ENCODE measurements at places on chromosomes 7 and 10.
A peak's percentile ranks its signal among the peaks of the same experiment; 100 is the strongest.

DNA sequence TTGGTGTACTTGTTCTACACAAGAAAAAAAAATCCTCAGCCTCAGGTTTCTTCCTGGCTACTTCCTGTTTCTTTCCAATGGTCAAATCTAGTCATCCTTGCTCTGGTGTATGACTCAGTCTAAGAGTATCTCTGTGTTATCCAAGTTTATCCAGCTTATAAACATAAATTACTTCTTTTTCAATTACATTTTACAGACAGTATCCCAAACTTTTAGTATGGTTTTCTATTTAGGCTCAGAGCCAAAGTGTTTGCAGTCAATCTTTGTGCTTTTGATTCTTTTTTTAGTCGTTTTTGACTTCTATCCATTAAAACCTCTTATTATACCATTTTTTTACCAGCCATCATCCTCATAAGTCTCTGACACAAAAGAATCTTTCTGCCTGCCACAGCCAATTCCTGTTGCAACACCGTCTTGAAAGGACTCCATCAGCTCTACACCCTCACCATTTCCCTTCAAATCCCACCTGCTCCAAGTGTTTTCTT is 294.6 kb downstream of the PTEN start:
- no peak for DNase-seq

GRCh38 chr7:90242369-90243168 is 2.4 kb upstream of the CFAP69 start:
- DNase-seq: peak; percentile 66

GRCh38 chr7:17109020-17109419 is 189.4 kb upstream of the AHR start:
- no peak for DNase-seq

DNA sequence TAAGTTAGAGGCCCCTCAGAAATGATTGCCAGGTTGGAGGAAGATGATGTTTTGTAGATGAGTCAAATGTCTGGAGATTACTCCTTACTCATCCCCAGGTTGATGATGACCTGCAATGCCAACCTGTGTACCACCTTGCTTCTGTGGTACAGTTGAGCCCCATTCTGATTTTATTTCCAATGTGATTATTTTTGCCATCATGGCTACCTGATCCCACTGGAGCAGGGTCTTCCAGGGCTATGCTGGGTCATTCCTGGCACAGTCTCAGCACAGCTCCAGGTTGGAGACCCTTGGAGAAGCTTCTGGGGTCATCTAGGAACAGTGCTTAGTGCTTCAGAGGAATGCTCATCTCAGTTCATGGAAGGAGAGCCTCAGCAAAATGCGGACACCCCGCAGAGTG is 34.3 kb downstream of the LRRC18 start:
- no peak for DNase-seq

DNA sequence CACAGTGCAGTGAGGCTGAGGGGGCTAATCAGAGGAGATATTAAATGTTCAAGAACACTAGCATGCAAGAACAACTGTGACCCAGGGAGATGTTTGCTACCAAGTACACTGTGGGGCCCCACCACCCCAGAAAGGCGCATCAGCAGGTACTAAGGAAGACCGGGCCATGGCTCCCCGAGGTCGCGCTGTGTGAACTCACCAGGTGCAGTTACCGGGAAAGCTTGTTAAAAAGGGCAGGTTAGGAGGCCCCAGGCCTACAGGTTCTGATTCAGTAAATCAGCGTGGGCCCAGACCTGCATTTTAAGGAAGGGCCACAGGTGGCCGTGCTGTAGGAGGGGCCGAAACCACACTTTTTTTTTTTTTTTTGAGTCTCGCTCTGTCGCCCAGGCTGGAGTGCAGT is 54.6 kb downstream of the TMEM209 start:
- DNase-seq: peak; percentile 75

- DNase-seq: no peak
Measured at GRCh38 chr7:1475991-1476390, 16.7 kb upstream of the MICALL2 start.

DNA sequence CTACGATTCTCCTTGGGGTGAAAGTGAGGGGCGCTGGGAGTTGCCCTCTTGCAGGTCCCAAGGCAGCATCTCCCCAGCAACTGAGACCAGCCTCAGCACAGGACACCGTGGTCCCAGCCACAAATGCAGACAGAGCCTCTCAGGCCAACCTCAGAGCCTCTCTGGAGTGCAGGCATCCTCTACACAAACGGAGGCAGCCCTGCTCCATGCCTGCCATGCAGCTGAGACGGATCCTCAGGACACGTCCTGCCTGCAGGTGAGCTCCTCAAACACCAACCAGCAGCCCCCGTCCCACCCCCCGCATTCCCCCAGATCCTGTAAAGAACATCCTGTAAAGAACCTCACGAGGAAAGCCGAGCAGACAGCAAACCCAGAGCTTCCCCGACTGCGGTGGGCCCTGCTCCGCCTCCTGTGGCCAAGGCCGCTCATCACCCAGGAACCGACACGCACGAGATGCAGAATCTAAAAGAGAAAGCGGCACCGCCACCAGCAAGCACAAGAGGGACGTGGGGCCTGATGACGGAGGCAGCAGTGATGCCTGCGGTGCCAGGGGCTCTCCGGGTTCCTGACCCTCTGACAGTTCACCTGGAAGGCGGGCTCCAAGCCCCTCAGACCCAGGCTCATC is 186.9 kb downstream of the PTPRN2 start:
- DNase-seq: no peak

DNA sequence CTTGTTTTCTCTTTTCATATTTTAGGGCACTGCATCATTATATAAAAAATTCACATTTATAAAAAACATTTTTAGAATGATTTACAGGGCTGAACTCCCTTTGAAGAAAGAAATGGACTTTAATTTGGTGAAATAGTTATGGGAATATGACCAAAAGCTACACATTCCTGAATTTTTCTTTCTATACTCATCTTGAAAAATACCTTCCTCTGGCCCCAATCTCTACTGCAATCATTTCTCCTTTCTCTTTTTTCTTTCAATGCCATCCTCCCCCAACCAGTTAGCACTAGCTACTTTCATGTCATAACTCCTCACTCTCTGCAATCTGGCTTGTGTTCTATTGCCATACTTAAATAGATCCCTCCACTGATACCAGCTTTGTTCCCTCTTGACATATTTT is 6.2 kb downstream of the WNT8B start:
- DNase-seq: no peak

GRCh38 chr7:71710442-71710841 is 578.5 kb downstream of the GALNT17 start:
- no peak for DNase-seq

GRCh38 chr10:129725011-129725410 is 239.1 kb downstream of the EBF3 start:
- DNase-seq: no peak

DNA sequence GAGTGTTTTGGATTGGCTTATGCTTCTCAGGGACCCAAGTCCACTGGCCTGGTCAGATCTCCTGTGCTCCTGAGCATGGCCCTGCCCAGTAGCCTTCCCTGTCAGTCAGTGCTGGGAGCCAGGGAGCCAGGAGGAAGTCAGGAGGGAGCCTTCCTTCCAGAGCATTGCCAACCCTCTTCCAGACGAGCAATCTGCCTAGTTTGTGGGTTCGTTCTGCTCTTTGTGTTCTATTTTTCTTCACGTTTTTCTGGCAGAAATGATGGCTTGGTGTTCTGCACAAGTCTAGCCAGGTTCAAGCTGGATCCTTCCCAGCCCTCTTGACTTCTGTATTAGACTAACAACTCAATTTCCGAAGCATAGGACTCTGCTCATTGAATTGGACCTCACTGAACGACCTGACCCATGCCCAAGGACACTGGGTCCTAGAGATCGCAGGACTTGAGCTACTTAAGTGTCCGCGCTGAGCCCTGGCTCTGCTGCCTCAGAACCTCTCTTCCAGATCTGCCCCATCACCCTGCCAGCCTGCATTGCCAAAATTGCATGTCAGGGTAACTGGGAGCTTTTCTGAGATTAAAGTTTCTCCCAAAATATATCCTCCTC is 76.2 kb upstream of the MPP7 start:
- DNase-seq: no peak

DNA sequence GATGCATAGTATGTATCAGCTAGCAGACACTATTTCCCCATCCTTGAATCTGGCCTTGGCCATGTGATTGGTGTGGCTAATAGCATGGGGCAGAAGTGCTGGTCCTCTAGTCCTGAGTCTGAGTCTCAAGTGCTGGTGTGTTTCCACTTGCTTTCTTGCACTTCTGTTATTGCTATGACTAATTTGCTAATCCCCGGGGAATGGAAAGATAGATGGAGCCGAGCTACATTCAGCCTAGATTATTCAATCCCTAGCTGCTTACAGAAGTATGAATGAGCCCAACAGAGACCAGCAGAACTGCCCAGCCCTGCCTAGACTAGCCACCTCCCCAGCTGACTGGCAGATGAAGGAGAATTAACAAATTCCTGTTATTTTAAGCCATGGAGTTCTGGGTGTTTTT is 53.2 kb upstream of the SYPL1 start:
- no peak for DNase-seq

DNA sequence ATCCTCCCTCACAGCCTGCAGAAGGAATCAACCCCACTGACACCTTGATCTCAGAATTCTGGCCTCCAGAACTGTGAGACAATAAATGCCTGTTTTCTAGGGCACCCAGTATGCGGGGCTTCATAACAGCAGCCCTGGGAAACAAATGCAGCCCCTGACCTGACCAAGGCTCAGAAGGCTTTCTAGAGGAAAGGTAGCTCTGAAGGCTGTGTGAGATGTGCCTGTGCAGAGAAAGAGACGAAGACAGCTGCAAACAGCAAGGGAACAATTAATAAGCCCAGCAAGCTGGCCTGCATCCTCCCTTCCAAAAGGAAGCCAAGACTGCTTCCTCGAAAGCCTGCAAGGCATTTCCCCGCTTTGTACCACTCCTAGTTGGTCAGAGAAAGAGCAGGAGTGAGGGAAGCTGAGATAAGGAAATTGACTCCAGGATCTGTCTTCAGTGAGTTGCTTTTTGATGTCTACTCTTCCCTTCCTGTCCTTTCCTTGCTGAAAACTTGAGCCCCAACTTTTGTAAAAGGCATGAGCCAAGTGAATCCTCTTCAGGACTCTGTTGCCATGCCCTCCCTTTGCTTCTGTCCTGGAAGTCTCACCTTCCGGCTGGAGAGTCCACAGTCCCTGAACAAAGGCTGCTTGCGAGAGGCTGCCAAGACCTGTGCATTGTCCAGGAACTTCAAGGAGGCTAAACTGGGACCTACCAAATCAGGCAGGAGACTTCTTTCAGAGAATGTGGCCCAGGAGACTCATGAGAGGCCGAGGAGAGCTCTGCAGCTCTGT is 71.2 kb upstream of the ARID5B start:
- no peak for DNase-seq

DNA sequence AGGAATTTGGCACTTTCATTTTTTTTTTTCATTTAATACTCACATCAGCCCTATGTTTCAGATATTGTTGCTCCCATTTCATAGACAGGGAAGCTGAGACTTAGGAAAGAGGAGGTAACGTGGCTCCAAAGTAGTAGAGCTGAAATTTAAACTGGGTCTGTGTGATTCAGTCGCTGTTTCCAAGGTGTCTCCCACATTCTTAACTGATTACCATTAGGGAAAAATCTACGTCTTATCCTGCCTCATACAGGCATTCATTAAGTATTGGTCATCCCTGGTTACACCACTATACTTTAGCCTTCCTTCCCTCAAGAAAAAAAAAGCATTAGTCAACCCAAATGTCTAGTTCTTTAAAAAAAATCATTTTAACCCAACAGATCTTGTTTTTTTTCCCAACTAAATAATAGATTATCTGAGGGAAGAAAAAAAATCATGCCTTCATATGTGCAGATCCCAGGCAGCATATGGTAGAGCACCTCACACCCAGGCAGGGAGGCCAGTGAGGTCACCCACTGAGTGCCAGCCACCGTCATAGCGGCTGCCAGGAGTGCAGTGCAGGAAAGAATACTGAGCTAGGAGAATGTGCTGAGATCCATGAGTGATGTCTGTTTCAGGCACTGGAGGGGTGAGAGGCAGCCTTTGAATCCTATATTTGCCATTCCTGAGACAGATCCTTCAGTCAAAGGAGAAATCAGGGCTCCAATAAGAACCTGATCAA is 59.0 kb upstream of the SORCS3 start:
- DNase-seq: no peak

DNA sequence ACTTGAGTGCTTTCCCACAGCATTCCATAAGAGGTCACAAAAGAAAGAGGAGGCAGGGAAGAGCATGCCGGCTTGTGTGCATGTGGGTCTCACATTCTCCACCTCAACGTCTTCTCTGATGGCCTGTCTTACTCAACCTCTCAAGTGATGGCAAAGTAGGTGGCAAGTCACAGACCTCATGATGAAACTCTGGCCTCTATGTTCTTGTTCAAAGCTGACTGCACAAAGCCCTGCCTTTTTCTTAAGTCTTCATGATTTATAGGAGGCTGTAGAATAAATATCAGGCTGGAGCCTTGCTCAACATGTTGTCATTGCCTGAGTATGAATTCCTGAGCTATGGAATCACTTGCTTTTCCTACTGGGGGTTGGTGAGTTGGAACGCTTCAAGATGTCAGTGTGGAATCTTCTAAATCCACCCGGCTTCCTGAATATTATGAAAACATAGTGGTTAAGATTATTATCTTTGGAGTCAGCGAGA is 213.6 kb upstream of the INHBA start:
- DNase-seq: no peak

DNA sequence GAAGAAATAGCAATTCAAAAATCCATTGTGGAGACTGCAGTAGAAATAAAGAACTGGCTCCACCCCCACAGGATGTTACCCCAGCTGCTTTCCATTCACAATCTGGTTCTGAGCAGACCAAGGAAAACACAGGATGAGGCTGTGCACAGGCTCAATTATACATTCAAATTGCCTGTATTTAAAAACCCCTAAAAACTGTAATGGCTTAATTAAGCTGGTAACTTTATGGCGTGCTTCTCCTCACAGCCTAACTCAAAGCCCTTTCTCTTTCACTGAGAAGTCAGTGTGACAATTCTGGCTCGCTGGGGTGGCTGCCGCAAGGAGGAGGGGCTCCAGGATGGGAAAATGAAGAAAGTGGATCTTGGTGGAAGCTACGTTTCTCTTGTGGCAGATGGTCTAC is 1191.1 kb downstream of the SORCS1 start:
- DNase-seq: no peak

DNA sequence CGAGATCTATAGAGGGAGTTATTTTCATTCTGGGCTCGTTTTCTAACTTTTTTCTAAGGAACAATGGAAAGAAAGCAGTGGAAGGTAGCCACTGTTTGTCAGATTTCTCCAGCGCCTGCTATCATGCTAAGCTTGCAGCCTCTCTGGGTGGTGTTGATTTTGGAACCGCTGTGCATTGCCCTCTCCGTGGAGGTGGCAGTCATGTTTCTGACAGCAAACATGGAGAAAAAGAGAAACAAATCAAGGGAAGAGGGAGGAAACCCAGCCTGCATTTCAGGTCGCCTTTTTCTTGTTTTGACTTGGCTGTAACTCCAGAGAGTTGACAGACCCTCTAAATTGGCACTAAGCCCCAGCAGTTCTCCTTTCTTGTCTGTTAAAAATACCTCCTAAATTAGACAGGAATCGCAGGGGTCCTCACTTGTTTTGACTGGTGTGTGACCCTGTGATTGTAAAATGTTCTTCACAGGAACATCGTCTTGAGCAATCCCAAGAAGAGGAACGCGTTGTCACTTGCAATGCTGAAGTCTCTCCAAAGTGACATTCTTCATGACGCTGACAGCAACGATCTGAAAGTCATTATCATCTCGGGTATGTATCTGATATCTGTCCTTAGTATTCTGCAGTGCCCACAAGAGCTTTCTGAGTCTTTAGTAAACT is 4.8 kb downstream of the ECHDC3 start:
- no peak for DNase-seq

- DNase-seq: no peak
Measured at GRCh38 chr10:99318048-99318447, 11.1 kb upstream of the CNNM1 start.

- DNase-seq: no peak
Measured at GRCh38 chr10:61633665-61634064, 29.1 kb upstream of the CABCOCO1 start.

All from GM06990 (cell line).